ENCODE measurements at places on chromosomes 11 and 22.

- DNase-seq: peak; percentile 45
Measured at GRCh38 chr22:20111045-20111688, 4.7 kb upstream of the RANBP1 start.

- DNase-seq: no peak
Measured at GRCh38 chr11:63862923-63863322, 24.0 kb downstream of the MARK2 start.

DNA sequence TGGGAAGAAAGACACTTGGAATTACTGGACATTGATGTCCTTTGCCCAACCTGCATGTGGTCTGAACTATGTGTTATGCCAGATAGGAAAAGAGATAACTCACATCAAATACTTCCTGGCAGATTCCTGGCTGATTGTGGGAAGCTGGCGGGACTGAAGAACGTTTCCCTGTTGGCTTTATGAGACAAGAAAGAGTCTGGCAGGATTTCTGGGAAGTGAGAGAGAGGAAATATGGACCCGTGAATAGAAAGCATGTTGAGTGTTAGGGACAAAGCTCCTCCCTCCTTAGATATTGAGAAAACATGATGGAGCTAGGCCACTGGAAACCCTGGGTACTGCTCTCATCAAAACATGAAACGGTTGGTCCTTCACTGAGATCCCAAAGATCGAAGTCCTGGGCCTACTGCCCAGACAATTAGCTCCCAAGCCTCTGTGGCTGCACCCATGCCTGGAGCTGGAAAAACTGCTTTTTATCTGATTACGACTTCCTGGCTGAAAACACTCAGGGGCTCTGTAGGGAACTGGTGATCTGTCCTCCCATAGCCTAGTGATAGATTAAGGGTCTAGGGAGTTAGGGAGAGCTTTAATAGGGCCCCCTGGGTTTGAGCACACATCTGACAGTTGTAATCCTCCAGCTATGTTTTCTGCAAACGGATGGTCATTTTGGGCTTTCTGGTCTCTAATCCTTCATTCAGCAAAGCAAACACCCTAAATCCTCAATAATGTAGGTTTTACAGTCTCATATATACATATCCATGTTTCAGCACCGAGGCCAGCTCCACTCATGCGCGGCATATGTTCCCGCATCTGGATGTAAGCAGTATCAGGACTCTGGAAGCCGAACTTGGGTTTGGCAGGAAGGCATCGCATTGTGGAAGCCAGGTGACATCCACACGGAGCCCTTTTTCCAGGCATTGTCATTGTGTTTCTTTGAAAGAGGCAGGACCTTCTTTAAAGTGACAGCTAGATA is 6.1 kb upstream of the B3GAT1 start:
- no peak for DNase-seq

DNA sequence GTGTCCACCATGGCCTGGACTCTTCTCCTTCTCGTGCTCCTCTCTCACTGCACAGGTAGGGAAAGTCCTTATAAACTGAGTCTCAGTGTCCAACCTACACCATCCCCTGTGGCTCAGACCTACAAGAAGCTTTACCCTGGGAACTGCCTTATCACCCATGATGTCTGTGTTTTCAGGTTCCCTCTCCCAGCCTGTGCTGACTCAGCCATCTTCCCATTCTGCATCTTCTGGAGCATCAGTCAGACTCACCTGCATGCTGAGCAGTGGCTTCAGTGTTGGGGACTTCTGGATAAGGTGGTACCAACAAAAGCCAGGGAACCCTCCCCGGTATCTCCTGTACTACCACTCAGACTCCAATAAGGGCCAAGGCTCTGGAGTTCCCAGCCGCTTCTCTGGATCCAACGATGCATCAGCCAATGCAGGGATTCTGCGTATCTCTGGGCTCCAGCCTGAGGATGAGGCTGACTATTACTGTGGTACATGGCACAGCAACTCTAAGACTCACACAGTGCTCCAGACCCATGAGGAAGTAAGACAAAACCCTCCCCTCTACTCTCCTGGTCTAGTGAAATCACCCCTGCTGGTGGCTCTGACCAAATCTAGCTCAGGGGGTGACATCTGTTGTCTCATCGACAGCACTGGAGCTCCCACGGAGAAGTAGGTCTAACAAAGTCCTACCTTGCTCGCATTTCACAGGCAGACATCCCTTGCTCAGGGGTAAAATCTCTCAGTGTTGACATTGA is 74.3 kb downstream of the VPREB1 start:
- DNase-seq: no peak

DNA sequence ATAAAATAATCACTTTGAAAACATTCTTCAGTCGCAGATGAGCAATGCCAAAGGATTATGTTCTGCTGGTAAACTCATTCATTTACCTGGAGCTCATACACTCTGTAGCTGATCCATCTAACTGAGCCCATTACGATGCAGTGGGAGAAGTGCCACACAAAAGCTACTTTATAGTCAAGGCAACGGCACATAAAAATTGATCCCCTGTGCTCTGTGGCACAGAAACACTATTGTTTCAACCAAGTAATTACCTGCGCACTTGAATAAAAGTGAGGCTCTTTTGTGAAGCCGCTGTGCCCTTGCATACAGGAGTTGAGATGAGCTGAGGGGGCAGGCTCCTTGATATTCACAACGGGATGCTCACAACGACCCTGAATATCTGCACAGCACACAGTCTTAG is 7.2 kb downstream of the DKK3 start:
- no peak for DNase-seq

GRCh38 chr11:101369835-101370234 is 214.0 kb downstream of the TRPC6 start:
- DNase-seq: no peak

All from HL-60 (cell line).